Head of caudate nucleus (tissue), 42 donors: ENCODE measurements at places on chromosomes 7 and 10.
A peak's percentile ranks its signal among the peaks of the same experiment; 100 is the strongest.

DNA sequence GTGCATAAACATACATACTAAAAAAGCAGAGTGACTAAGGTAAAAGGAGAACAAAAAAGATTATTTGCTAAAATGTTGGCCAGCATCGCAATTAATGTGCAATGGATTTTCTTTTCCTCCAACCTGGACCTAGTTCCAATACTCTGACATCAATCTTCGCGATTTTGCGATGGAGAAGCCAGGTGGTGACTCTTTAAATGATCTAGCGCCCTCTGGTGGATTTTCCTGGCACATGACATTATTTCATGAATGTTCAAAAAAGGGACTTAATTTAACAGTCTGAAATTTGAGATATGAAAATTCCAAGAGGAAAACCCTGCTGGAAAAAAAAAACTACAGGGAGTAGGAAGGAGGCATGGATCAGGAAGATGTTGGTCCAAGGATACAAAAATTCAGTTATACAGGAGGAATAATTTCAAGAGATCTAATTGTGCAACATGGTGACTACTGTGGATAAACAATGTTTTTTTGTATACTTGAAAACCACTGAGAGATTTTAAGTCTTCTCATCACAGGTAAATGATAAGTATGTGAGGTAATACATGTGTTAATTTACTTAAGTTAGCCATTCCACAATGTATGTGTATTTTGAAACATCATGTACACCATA is 4.3 kb upstream of the KCNMA1 start:
- peak; percentile 69 for DNase-seq

GRCh38 chr10:24969841-24970281 is 17.5 kb upstream of the PRTFDC1 start:
- no peak for DNase-seq

- DNase-seq = no peak
Measured at GRCh38 chr7:122067077-122067476, 77.0 kb downstream of the AASS start.

DNA sequence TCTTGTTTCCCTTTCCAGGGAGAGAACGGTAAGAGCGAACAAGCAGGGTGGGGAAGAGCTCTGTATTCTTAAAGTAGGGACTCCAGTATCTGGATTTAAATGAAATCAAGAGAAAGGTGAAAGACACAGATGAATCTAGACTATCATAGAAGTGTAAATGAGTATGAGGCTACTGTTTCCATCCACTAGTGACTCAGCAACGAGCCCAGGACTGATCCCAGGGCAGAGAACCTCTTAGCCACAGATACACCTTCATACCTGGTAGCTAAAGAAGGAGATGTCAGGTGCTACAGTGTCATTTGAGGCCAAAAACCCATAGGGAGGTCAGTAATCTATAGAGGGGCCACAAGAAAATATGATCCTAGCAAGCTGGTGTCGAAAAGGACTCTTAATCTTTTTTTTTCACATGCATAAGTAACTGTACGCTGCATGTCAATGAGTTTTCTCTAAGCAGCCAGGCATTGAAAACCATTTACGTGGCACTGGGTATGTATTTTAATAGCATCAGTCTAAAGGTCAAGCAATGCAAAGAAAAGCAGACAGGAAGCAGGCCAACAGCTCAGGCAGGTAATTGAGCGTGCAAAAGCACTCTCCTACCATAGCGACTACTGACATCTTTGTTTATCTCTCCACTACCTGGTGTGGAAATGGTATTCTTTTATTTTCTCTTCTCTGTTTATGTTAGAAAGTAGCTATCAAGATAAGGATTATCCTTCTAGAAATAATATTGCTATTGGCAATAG is 91.5 kb upstream of the EGR2 start:
- DNase-seq = no peak

GRCh38 chr10:123649676-123650075 is 16.5 kb upstream of the GPR26 start:
- no peak for DNase-seq

- DNase-seq = no peak
Measured at GRCh38 chr10:28463676-28464395, 69.1 kb upstream of the WAC start.
